ENCODE measurements at places on chromosomes 3 and 15.

- DNase-seq: no peak
Measured at GRCh38 chr3:148309390-148310035, 388.2 kb upstream of the AGTR1 start.

- no peak for DNase-seq
Measured at GRCh38 chr15:68555679-68556037, 23.1 kb upstream of the CORO2B start.

- no peak for DNase-seq
Measured at GRCh38 chr15:75646112-75646943, 1.4 kb upstream of the SNX33 start.

GRCh38 chr3:88168171-88168570 lies 18.4 kb downstream of the C3orf38 start:
- no peak for DNase-seq

GRCh38 chr3:141421639-141422319 lies 53.5 kb downstream of the ZBTB38 start:
- DNase-seq: no peak

GRCh38 chr3:151795276-151795675 lies 18.6 kb upstream of the AADAC start:
- no peak for DNase-seq

DNA sequence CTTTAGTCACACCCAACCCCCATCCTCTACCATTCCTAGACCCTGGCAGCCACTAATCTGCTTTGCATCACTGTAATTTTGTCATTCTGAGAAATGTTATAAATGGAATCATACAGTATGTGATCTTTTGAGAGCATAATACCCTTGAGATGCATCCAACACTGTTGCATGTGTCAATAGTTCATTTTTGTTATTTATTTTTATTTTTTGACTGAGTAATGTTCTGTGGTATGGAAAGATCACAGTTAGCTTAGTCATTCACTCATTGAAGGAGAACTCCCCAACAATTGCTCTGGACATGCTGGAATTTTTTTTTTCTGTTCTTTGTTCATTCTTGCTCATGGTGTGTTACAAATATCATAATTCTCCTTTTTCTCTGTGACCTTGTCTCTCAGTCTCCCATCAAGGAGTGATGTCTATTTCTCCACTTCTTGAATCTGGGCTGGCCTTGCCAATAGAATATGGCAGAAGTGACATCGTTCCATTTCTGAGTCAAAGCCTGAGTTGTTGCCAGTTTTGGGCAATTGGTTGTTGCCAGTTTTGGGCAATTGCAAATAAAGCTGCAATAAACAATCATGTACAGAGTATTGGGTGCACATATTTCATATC lies 6.8 kb upstream of the ADPGK start:
- DNase-seq: no peak

GRCh38 chr3:46678280-46678679 lies 15.2 kb downstream of the ALS2CL start:
- no peak for DNase-seq

DNA sequence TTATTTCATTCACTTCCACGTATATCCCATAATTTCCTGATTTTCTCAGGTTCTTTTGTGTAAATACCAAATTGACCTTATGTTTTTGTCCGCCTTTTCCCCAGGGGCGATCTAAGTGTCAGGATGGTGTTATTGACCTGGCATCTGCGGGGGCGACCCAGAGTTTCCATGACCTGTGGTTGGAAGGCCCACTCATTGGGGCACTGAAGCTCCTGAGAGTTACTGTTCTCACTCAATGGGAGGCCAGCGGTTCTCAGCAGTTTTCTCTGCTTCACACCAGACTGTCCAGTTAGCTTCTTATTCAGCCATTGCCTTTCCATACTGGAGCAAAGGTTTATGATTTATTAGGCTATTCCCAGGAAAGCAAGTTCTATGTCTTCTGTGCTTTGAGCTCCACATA lies 53.3 kb downstream of the B3GALNT1 start:
- no peak for DNase-seq

GRCh38 chr15:81475926-81476325 lies 101.9 kb upstream of the TMC3 start:
- no peak for DNase-seq

GRCh38 chr3:162699291-162699690 lies 1202.7 kb downstream of the OTOL1 start:
- DNase-seq: no peak

DNA sequence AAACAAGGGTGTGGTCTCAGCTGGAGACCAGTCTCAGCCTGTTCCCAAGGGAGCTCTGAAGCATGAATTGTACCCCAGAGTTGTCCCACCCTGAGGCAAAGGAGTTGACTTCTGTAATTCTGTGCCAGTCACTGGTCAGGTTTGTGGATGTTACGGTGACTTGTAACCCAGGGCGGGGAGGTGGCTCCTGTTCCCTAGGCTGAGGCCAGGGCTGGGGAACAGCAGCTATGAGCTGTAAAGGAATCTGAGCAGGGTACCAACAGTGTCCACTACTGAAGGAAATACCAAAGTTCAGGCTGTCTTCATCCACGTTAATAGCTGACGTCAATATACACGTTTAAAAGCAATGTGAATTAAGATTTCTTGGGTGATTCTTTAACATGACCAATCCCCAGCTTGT lies 266.2 kb downstream of the ABHD5 start:
- no peak for DNase-seq

DNA sequence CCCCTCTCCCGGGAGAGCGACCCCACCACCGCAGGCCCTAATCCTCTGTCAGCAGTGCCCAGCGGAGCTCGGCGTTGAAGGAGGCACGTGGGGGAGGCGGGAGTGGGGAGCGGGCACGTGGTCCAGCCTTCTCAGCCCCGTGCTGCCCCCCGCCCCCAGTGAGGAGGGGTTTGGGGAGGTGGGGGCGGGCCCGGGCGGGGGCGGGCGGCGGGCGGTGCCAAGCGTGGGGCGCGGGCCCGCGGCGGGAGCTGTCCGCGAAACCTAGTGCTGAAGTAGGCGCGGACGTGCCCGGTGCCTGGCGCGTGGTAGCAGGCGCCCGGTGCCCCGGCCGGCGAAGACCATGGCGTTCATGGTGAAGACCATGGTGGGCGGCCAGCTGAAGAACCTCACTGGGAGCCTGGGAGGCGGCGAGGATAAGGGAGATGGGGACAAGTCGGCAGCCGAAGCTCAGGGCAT lies at the start of gene CPLX3:
Gene CPLX3, plus strand, starts transcription at position 264 of the 456 bp plus-strand sequence. Its CDS starts 77 bp downstream, at position 341.
- peak; percentile 61 for DNase-seq

GRCh38 chr15:33309602-33310276 lies 1.0 kb upstream of the RYR3 start:
- peak; percentile 5 for DNase-seq

DNA sequence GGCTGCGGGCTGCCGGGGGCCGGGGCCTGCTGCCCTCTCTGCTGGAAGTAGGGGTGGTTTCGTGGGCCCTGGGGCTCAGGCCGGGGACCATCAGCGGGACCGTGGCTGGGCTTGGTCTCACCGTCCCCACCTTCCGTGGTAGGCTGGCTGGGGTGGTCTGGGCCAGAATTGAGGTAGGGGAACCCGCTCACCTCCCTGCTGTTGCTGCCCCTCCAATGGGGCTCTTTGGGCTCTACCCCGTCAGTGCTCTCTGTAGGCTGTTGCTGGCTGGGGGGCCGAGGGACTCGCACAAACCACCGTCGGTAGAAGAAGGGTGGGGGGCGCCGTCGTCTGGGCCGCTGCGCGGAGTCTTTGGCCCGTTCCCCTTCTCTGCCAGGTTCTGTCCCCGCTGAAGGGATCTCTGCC lies 23.4 kb downstream of the RGMA start:
- DNase-seq: no peak

- no peak for DNase-seq
Measured at GRCh38 chr15:83163032-83163431, 44.6 kb downstream of the HDGFL3 start.

DNA sequence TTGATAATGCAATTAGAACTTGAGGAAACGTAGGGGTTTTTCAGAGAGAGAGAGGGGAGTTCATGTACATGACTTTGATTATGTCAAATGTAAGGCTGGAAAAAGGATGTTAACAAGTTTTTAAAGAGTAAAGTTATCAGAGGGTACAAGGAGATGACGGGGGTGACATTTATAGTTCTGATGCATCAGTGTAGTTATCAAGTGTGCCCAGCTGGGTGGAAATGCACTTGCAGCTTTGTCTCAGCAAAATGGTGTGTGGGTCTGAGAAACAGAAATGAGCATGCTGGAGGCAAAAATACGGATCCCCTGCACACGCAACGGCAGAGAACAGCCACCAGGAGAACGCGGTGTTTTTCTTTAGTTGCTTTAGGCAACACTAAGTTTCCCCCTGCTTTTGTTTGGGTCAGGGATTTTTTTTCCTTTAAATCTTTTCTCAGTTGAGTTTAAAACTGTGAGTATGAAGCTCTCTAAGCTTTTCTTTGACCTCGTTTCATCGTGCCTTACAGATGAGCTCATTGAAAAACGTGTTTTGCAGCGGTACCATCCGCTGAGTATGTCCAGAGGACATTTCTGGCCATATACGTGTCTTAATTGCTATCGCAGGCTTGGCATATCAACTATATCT lies 205.4 kb downstream of the PDZRN3 start:
- DNase-seq: no peak

- DNase-seq: no peak
Measured at GRCh38 chr3:57048728-57049127, 11.7 kb upstream of the SPATA12 start.

GRCh38 chr15:63440756-63441155 lies 59.1 kb upstream of the CA12 start:
- DNase-seq: no peak

- no peak for DNase-seq
Measured at GRCh38 chr3:159765030-159765859, 223.4 kb upstream of the IL12A start.

- DNase-seq: no peak
Measured at GRCh38 chr3:136211547-136211946, 15.4 kb upstream of the MSL2 start.

GRCh38 chr15:35757361-35757760 lies 211.4 kb upstream of the DPH6 start:
- DNase-seq: no peak

DNA sequence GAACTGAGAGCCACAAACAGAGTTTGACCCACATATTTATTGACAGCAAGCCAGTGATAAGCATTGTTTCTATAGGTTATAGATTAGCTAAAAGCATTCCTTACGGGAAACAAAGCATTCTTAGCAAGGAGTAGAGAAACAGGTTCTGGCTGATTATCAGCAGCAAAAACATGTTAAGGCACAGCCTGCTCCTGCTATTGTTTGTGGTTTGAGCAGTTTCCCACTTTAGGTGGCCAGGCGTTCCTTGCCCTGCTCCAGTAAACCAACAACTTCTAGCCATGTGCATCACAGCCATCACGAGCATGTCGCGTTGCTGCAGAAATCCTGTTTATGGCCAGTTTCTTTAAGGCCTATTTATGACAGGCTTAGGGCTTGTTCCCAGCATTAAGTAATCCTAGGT lies 44.7 kb upstream of the C2CD4B start:
- DNase-seq: no peak

DNA sequence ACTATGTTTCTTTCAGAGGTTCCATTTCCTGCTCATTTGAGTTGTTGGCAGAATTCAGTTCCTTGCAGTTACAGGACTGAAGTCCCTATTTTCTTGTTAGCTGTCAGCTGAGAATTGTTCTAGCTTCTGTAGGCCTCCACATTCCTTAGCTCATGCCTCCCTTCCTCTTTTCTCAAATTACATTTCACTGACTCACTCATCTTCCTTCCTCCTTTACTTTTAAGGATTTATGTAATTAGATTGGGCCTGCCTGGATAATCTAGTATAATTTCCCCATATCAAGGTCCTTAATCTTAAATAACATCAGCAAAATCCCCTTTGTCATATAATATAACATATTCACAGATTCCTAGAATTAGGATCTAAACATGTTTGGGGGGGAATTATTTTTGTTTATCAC lies 40.6 kb upstream of the RBMS3 start:
- no peak for DNase-seq

DNA sequence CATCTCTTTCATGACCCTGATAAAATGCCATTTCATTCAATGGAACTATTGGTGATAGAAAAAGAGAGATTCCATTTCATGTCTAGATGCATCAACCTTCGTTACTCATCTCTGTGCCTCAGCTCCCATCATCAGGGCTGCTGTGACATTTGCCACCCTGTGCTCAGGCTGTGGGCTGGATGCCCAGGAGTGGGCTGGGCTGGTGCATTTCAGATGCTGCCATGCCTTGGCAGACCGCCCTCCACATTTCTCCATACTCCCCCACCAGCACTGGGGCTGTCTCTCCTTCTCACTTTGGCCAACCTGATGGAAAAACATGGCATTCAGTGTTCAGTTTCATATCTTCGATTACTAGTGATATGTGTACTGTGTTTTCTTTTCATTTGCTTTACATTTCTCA lies 59.1 kb downstream of the DNASE1L3 start:
- no peak for DNase-seq

- DNase-seq: no peak
Measured at GRCh38 chr15:66563566-66564110, 2.2 kb downstream of the LCTL start.

DNA sequence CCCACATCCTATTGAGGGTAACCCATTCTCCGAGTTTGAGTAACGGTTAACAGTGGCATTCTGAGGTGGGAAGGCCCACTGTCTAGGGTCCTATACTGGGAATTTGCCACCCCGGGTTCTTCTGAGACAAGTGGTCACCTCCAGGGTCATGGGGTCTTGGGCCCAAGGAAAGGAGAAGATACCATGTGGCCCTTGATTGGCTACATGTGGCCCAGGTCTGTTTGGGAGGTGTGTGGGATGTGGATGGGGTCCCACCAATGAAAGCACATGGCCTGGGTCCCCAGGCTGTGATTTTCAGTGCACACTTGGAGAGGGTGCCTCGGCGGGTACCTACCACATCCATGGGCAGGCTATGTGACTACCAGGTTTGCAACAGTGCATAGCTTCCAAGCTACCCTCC lies 214.4 kb downstream of the UBE3A start:
- DNase-seq: no peak

All from CD4-positive, alpha-beta T cell treated with Interleukin-17A for 4 hours (primary cell).